ENCODE measurements at places on chromosomes 1 and 21.
A peak's percentile ranks its signal among the peaks of the same experiment; 100 is the strongest.

DNA sequence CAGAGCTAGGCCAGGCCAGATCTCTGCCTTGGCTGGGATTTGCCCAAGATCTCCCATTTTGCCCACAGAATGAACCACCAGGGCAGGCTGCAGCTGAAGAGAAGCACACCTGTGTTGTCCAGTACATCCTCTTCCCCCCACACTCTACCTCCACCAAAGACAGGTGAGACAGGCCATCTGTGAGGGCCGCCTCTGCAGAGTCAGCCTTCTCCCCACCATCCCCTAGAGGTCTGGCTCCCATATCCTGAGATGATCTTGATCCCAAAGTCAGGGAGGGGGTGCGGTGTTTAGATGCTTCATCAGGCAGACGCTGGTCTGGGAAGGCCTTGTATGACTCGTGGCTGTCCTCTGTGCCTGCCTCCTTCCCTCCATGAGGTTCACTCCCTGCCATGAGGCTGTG is 28.7 kb downstream of the HYI start:
- DNase-seq: no peak

DNA sequence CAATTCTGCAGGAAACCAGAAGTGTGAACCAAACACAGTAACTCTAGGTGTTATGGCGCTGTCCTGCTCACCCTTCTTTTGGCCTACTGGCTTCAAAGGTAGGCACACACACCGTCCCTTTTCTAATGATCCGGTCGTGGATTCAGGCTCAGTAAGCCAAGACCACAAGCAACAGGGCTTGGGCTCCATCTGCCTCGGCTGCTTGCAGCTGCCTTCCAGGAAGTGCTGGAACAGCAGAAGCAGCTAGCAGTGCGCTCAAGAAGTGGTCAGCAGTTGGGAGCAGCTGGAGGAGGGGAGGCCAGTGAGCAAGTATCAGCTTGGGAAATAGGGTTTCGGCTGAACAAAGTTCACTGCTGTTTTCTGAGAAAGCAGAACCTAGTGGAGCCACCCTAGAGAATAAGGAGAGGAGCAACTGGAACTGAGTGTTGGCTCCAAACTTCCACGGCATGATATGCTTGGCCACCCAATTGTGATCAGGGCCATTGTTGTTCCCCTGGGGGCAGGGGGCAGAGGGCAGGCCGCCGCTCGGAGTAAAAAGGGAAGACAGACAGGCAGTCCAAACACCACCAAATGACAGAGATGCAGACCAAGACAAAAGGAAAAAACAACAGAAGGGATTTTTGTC is 173.4 kb downstream of the TOMM20 start:
- peak; percentile 67 for DNase-seq

DNA sequence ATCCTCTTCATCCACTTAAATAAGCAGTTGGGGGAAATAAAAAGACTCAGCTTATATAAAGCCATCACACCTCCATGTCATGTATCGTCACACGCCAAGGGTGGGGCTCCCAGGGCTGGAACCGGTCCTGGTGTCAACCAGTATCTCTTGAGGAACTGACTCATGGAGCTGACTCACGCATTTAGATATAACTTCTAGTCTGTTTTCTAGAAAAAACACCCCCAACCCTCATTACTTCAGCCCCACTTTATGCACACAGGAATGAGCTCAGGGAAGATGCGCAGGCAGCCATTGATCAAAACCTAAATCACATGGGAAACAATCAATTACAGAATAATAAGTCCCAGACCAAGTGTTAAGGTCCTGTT is 6.9 kb upstream of the IL22RA1 start:
- DNase-seq: peak; percentile 39

GRCh38 chr1:56547473-56547872 is 31.9 kb downstream of the PLPP3 start:
- no peak for DNase-seq

- DNase-seq: peak; percentile 46
These were observed 13.2 kb downstream of the ADGRB2 start for GRCh38 chr1:31750858-31751510.

DNA sequence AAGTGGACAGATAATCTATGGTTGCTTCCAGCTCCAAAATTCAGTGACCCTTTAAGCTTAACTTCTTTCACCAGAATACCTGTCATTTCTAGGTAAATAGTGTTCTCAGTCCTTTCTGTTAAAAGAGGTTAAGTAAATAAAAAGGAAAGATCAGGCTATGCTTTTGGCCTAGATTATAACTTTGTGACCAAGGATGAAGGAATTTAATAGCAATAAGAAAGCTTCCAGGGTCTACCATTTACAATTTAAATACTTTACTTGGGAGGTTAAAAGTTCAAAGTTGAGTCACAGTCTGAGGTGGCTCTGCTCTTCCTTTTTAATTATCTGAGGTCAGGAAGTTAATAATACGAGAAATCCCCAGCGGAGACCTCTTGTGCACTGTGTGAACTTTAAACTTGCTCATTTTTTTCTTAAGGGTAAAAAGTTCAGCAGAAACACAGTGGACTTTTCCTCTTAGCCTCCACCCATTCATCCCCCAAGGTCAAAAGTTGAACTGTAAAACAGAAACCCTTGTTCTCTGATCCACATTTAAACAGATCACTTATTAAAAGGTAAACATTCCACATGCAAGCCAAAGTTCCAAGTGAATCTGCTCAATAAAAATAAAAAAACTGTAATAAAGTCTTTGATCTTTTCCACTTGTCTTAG is 187.1 kb downstream of the NRIP1 start:
- DNase-seq: no peak

- peak; percentile 38 for DNase-seq
These were observed 16.2 kb upstream of the LY9 start for GRCh38 chr1:160779626-160780397.

- no peak for DNase-seq
These were observed 1526.5 kb upstream of the TPTE start for GRCh38 chr21:8994640-8995511.

GRCh38 chr21:21247424-21247823 is 249.2 kb downstream of the NCAM2 start:
- DNase-seq: no peak

DNA sequence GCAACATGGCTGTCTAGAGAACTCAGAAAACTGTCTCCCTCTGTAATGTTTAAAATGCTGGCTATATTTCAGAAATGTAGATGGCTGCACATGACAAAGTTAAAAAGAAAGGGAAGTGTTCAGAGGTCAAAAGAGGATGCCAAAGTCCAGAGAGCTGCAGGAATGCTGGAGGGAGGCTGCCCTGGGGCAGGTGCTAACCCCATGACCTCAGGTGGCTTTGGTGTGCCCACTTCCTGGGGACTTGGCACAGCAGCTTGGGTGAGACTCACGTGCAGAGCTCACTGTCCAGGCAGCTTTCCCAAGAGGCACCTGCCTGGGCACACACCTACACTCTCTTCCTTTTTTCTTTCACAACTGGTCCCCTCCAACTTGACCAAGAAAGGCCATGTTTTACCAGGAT is 256.4 kb downstream of the KCNJ6 start:
- DNase-seq: no peak

GRCh38 chr21:39021478-39021832 is 161.8 kb downstream of the PSMG1 start:
- no peak for DNase-seq

DNA sequence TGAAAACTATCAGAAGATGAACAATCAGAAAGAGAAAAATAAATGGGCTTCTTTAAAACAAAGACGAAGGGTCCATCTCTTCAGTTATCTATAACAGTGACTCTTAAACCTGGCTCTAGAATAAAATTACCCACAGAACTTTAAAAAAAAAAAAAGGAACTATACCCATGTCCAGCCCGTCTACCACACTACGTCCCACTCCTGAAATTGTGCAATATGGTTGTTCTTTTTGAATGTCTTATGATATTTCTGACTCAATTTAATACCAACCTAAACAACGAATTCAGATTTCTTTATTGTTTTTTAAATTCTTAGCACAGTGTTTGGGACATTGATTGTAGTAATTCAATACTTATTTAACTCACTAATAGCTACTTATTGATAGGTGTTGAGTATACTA is 246.3 kb downstream of the DPYD start:
- DNase-seq: no peak

DNA sequence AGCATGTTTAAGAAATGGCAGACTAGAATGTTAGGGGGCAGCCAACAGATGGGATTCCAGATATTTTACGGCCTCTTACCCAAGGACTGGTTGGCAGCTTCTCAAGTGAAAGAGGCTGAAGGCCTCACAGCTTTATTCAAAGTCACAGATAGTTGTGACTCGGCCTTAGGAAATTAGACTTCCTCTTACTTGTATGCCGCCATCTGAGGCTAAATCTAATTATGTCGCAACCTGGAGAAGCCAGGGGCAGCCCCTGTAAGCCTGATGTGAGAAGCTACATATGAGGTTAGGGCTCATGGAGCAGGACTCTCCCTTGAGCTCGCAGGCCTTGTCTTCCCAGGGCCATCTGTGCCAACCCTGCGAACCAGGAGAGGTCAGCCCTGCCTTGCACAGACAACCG is 352.5 kb downstream of the HHAT start:
- no peak for DNase-seq

GRCh38 chr21:24118738-24119459 is 1488.4 kb downstream of the MRPL39 start:
- DNase-seq: no peak

GRCh38 chr1:91172541-91172940 is 150.7 kb upstream of the ZNF644 start:
- no peak for DNase-seq

- no peak for DNase-seq
These were observed 283.8 kb upstream of the DAB1 start for GRCh38 chr1:57707631-57708030.

- no peak for DNase-seq
These were observed 36.4 kb downstream of the EPHA2 start for GRCh38 chr1:16119504-16119903.

DNA sequence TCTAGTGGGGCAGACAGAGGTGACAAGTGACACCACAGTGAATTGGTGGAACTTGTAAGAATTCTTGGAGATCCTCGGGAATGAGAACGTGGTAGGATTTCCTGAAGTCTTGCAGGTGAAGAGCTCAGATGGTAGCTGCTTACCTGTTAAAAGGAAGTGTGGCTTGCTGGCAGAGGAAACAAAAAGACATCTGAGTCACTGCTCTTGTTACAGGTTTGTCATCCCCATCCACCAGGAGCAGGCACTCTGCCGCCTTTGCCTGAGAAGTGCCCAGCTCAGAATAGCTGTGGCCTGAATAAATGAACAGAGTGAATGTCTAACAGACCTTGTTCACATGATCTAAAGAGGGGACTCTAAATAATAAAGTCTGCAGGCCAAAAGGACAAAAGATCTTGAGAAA is 12.3 kb upstream of the ZSCAN20 start:
- no peak for DNase-seq

GRCh38 chr1:162212713-162213112 is 143.2 kb downstream of the NOS1AP start:
- DNase-seq: no peak

GRCh38 chr1:180119837-180120236 is 34.8 kb upstream of the QSOX1 start:
- DNase-seq: no peak

- DNase-seq: no peak
These were observed 70.1 kb downstream of the KCNJ15 start for GRCh38 chr21:38326899-38327298.

DNA sequence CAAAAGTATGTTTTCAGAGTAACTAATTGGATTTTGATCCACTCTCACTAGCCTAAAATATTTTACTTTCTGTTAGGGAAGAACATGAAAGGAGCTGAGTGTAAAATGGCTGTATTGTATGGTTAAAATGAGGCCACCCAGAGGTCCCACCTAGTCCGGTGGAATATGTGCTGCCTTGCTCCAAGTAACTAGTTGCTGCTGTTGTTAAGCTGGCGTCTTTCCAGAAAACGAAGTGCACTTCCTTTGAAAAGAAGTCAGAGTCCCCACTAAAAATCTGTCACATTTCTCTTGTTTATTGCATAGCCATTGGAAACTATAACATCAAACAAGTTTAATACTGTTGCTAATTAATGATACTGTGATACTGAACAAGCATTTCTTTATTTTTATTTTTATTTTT is 3.2 kb downstream of the SLC25A33 start:
- no peak for DNase-seq

DNA sequence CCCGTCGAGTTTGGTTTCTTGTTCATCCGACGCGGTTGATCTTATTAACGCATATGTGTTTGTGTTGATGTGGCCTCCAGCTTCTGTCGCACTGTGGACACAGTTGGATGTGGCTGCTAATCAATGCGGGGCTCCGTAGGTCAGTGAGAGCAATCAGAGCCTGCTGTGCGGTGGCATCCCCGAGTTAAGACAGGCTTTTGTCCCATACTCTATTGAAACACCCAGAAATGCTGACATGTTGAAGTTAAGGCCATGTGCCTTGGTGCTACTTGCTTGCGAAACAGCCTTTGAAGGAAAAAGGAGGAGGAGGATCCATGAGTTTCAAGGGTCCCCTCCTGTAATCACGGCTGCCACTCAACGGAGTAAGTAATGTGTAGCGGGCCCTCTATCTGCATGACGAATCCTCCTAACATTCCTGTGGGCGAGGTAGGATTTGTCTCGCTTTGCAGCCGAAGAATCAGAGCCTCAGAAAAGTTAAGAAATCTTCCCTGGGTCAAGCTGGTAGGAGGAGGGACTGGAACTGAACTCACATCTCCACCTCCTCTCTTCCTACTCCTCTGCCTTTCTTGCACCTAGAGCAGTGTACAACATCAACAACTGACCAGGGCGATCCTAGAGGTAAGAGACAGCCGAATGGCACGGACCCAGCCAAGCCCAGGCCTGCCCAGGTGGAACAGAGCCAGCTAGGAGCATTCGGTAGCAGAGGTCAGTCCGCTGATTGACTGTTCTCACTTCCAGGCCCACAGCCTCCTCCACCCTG is 19.5 kb downstream of the PDE9A start:
- DNase-seq: no peak

DNA sequence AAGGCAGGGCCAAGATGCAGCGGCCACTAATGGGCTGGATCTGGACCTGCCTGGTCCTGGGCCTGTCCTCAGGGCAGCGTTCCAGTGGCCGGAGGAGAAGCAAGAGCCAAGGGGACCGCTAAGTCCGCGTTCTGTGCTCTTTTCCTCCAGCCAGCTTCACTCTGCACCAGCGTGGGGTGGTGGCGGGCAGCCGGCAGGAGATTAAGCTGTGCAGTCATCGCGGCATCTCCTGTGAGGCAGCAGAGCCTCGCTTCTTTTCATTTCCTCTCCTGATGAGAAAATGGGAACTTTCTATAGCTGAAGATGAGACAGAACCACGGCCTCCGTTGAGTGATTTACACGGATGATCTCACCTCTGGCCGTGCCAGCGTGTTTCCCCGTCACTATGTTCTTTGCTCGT is 43.4 kb downstream of the AJAP1 start:
- DNase-seq: no peak

DNA sequence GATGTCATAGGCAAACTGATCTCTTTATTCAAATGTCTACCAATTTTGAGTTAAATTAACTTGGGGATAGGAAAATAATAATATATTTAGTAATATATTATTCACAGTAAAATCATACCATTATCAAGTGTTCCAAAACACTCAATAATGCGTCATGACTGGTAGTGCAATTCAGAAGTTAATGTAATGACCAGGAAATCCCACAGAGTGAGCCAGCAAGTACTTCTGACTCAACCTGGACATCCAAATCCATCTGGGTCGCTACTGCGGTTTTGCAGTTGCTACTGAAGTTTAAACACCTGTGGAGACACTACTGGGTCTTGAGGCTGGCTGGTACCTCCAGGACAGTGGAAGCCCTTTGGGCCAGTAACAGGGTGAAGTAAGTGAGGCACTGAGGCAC is 44.8 kb downstream of the DPYD start:
- no peak for DNase-seq
